Lower lobe of right lung (tissue), 2 donors: ENCODE measurements at places on chromosomes 11 and 22. TPM values are rescaled to one million over a fixed set of nuclear protein-coding genes. Genes with fewer than 3 reads are reported as not detected.

DNA sequence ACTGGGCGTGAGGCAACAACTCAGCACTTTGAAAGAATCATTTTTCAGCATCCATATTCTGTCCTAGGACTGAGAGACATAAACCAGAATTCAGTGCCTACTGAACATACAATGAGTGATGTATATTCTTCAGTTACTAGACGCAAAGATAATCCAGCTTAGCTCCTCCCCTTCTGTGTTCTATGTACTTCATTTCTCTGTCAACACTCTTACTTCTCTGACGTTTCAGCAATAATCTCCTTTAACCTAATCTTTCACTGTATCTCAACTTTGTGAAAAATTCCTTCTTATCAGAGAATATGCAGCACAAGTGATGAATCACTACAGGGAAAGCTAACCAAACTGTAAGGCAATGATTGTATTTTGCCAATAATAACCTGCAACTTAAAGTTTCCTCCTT is 2.5 kb upstream of the OR51B5 start:
- H3K36me3 ChIP-seq: no peaks in the 10 kb centered on the region
- no peaks in the 10 kb centered on the region for H3K4me1 ChIP-seq
- no peak for DNase-seq
- no peak overlapping the region for H3K4me3 ChIP-seq

DNA sequence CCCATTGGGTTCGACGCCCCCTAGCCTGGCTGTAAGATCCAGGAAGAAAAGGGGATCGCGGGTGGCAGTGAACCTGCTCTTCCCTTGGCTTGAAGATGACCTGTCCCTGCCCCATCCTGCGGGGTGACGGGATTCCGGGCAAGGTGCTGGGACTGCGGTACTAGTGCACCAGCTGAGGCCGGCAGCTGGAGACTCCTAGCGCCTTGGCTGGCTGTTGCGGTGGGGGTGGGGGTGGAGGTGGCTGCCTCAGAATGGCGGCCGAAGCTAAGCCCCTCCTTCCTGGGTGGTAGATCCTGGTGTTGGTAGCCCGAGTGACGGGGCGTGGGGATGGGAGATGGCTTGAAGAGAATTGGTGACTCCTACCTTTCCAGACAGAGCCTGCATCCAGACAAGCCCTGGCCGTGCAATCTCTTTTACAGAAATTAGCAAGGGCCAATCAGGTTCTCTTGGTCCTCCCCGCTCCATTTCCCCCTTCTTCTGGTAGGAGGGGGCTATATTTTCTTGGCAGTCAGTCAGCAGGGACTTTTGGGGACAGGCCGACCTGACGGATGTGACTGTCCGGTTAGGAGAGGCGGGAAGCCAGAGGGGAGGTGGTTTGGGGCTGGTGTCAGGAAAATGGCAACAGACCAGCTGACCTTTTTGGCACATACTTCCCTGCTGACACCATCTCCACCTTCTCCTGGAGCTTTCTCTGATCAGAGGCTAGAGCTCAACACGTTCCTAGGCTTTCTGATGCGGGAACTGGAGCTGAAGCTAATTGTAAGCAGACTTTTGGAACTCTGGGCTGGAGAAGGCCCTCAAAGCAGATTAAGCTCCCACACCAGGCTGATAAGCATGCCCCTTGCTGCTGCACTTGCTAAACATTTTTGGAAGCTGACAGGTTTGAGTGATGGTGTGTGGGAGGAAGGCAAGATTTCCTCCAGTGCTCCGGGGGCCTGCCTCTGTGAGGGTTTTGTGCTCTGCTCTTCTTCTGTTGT is 2.0 kb downstream of the NAV2 start:
- peaks cover 19% of the 10 kb centered on the region for H3K27me3 ChIP-seq
- H3K27ac ChIP-seq: no peak overlapping the region
- peak; percentile 51 for DNase-seq

DNA sequence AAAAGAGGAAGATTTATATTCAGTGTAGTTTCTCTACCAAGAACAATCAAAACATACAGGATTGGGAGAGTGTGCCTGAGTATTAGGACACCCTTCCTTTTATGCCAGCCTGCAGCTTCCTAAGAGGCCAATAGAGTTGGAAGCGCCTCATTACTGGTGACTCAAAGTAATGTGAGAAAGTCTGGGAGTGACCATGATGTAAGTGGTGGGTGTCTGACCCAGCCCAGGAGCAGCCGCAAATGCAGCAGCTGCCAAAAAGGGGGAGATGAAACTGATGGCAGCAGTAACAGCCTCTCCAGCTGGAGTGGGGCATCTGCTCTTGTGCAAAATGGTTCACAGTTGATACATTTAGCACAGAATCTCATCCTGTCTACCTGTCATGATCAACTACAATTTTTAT is 62.0 kb downstream of the ZNF280B start:
- no peaks in the 10 kb centered on the region for H3K36me3 ChIP-seq
- H3K27ac ChIP-seq: no peak overlapping the region
- H3K4me1 ChIP-seq: no peaks in the 10 kb centered on the region
- H3K27me3 ChIP-seq: no peaks in the 10 kb centered on the region
- no peak overlapping the region for H3K4me3 ChIP-seq
- DNase-seq: no peak

DNA sequence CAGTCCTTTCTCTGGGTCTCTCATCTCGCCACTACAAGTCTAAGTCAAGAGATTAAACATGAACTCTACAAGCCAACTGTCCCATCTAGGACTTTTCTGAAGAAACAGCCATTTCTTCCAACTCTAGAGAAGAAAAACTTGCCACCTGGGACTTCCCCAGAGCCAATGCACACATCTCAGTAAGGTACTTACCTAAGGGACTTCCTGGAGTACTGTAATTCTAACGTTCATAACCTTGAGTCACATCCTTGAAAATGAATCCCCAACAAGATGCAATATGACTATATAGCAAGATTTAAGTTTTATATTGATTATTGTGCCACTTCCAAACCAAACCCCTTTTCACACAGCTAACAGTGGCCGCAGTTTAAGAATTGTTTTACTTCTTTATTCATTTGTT is 11.9 kb upstream of the ISX start:
- H3K36me3 ChIP-seq: no peaks in the 10 kb centered on the region
- H3K27ac ChIP-seq: no peak overlapping the region
- H3K27me3 ChIP-seq: peaks cover 12% of the 10 kb centered on the region

DNA sequence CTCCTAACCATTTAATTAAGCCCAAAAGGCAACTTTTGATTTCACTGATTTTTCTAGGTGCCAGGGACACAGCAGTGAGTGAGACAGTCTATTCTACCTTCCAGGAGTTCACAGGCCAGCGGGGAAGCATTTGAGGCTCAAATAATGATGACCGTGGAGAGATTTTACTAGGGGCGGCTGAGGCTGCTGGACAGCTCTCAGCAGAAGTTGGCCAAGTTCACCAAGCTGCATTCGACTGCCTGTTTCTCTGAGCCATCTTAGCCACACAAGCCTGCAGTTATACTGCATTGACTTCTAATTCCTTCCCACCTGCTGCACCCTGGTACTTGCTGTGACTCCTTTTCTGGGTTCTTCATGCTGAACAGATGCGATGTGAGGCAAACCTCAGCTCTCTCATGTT is 168.9 kb upstream of the TBCEL start:
- H3K27me3 ChIP-seq: no peaks in the 10 kb centered on the region
- H3K27ac ChIP-seq: no peak overlapping the region
- H3K4me3 ChIP-seq: no peak overlapping the region
- no peaks in the 10 kb centered on the region for H3K4me1 ChIP-seq

DNA sequence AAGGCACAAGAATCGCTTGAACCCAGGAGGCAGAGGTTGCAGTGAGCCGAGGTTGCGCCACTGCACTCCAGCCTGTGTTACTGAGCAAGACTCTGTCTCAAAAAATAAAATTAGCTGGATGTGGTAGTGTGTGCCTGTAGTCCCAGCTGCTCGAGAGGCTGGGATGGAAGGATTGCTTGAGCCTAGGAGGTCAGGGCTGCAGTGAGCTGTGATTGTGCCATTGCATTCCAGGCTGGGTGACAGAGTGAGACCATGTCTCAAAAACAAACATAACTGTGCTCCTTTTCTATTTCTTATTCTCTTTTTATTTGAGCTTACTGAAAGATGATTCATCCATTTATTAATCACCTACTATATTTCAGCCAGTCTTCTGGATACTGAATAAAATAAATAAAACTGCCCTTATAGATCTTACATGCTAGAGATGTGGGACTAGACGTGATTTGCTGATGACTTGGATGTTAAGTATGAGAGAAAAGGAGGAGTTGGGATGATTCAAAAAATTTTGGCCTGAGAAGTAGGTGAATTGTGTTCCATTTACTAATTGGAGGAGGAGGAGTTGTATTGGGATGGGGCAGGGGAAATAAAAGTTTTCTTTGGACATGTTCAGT is 18.0 kb downstream of the PAAF1 start:
- DNase-seq: no peak
- H3K27me3 ChIP-seq: no peaks in the 10 kb centered on the region
- H3K4me3 ChIP-seq: no peak overlapping the region
- no peaks in the 10 kb centered on the region for H3K4me1 ChIP-seq

GRCh38 chr22:22603470-22603947 is 40.9 kb upstream of the GGTLC2 start:
- no peak overlapping the region for H3K4me3 ChIP-seq
- peaks cover 4% of the 10 kb centered on the region for H3K27me3 ChIP-seq
- no peaks in the 10 kb centered on the region for H3K36me3 ChIP-seq
- H3K4me1 ChIP-seq: no peaks in the 10 kb centered on the region

GRCh38 chr11:27207025-27207650 is 155.9 kb downstream of the CCDC34 start:
- no peak overlapping the region for H3K4me3 ChIP-seq
- no peak overlapping the region for H3K27ac ChIP-seq
- DNase-seq: no peak
- H3K27me3 ChIP-seq: peaks cover 4% of the 10 kb centered on the region
- peaks cover 3% of the 10 kb centered on the region for H3K4me1 ChIP-seq
- no peaks in the 10 kb centered on the region for H3K36me3 ChIP-seq

The TUBA8 gene
- total RNA-seq: 1.3 TPM

The SLC25A18 gene
- total RNA-seq: 0.50 TPM

DNA sequence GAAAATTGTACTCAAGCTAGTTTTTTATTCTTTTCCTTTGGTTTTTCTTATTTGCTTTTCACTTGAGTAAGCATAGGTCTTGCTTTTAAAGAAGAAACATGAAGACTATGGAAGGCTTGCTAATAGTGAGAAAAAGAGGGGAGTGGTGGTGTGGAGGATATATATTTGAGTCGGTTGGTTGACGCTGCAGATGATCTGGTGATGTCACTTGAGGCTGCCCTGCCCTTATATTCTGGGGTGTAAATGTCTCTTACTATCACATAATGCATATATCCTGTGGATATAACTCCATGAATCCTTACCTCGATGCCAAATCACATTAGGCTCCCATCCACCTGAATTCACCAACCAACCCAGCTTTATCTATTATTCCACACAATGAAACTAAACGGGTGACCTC is 2.9 kb downstream of the GRIA4 start:
- H3K4me3 ChIP-seq: no peak overlapping the region
- no peak overlapping the region for H3K27ac ChIP-seq
- H3K27me3 ChIP-seq: peaks cover 32% of the 10 kb centered on the region
- DNase-seq: no peak

The TYR gene
- total RNA-seq: not detected

GRCh38 chr22:47357493-47357892 is 595.0 kb downstream of the TBC1D22A start:
- no peaks in the 10 kb centered on the region for H3K36me3 ChIP-seq
- DNase-seq: no peak
- no peak overlapping the region for H3K27ac ChIP-seq
- no peaks in the 10 kb centered on the region for H3K27me3 ChIP-seq

- DNase-seq: no peak
- H3K4me1 ChIP-seq: peaks cover 10% of the 10 kb centered on the region
- H3K36me3 ChIP-seq: peaks cover 2% of the 10 kb centered on the region
- H3K27ac ChIP-seq: no peak overlapping the region
Measured at GRCh38 chr11:47711225-47711624, 3.9 kb downstream of the AGBL2 start.

DNA sequence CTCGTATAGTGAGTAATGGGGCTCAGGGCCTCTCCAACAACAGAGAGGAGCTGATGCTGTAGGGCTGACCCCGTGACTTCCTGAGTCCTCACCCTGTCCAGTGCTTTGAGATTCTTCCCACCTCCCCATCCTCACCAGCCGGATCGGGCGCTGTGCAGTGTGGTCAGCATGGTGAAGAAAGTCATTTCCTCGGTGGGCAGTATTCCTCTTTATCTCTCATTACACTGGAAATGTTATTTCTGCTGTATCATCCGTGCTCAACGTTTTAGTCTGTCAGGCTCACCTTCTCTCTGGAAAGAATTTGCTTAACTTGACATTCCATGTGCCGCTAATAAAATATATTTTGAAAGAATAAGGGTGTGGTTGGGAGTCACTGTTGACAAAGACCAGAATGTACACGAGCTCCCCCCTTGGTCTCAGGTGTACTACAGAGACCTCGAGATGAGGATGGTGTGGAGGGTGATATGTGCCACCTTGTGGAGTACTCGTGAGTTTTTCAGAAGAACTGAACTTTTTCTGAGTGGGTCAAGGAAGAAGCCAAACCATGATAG is 25.7 kb upstream of the SCGB1A1 start:
- H3K36me3 ChIP-seq: peaks cover 14% of the 10 kb centered on the region
- peaks cover 15% of the 10 kb centered on the region for H3K4me1 ChIP-seq
- DNase-seq: no peak

DNA sequence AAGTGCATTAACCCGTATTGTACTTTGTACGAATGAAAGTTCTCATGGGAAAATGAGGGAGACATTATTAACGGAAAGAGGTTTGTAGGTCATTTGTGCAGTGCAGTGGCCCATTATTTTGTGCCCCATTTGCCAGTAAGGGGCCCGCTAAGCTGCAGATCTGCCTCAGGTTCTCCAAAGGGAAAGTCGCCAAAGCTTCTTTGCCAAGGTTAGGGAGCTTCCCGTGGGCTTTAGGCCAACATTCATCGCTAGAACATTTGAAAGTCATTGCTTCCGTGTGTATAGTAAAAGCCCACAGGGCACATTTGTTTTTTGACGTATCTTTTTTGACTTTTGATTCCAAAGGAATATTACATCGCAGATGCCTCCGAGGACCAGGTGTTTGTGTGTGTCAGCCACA is 61.0 kb upstream of the SORL1-AS1 start:
- H3K27ac ChIP-seq: no peak overlapping the region
- H3K36me3 ChIP-seq: peaks cover 11% of the 10 kb centered on the region
- no peak overlapping the region for H3K4me3 ChIP-seq
- no peaks in the 10 kb centered on the region for H3K27me3 ChIP-seq
- DNase-seq: no peak

- no peak for DNase-seq
- H3K4me3 ChIP-seq: no peak overlapping the region
- H3K27me3 ChIP-seq: peaks cover 11% of the 10 kb centered on the region
- no peaks in the 10 kb centered on the region for H3K36me3 ChIP-seq
- peaks cover 24% of the 10 kb centered on the region for H3K4me1 ChIP-seq
- H3K27ac ChIP-seq: no peak overlapping the region
Measured at GRCh38 chr11:134126217-134126822, 57.4 kb downstream of the JAM3 start.

GRCh38 chr11:31870609-31871309 is 59.6 kb upstream of the PAX6 start:
- no peaks in the 10 kb centered on the region for H3K4me1 ChIP-seq
- no peaks in the 10 kb centered on the region for H3K36me3 ChIP-seq
- H3K27ac ChIP-seq: no peak overlapping the region
- no peak overlapping the region for H3K4me3 ChIP-seq
- H3K27me3 ChIP-seq: peaks cover 31% of the 10 kb centered on the region

The GP1BB gene
- total RNA-seq: 2.8 TPM
